ENCODE measurements at places on chromosomes 5 and 9.

DNA sequence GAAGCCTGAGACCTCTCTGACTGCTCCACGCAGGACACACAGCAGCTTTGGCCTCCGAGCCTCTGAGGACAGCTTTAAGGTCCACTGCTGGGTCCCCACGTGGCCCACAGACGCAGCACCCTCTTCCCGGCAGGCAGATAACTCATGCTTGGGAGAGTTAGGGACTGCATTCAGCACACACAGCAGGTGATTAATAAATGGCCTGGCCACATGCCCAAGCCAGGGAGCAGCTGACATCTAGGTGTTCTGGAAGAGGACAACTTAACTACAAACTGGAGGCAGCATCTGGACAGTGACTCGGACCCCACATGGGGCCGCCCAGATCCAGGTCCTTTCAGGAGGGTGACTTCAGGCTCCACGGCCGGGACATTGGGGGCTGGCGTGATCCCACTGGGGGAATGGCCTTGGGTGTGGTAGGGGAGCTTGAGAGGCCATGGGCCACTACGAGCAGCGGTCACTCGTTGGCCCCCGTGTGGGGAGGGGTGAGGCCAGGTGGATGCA, 11.3 kb downstream of the NINJ1 start:
- DNase-seq, result no peak

DNA sequence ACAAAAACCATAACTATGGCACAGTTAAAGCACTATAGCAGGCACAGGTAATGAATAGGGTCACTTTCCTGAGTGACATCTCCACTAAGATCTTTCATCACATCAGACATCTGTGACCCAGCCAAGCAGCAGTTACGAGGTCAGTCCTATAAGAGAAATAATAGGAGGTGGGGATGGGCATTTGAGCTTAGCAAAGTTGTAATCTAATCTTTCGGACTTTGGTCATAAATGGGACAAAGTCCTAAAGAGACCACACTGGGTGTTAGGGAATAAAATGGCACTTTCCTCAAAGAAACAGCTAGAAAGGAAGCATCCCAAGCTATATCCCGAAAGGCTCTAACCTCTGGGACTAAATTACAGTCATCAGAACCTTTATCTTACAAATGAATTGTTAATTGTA, 432.2 kb downstream of the PIK3R1 start:
- DNase-seq, result no peak

DNA sequence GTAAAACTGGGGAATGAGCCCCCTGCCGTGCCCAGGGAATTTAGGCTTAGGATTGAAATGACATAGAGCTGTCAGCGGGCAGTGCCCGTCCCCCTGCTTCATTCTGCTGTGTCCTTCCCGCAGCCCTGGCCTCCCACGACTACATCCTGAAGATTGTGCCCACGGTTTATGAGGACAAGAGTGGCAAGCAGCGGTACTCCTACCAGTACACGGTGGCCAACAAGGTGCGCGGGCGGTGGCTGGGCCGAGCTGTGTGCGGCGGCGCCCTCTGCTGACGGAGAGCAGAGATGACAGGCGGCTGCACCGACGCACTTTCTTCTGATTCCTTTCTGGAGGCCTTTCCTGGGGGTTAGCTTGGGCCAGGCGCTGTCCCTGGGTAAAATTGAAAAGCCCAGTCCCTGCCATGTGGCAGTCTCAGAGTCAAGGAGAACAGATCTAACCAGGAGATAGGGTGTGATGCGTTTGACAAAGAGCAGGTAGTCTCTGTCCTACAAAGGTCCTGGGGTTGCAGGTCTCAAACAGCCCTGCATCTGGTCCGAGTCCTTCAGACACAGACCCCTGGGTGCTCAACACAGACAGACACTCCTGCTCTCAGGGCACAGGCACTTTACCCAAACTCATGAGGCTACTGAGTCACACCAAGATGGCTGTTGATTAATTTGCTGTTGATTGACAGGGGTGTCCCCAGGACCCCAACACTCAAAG, 26.8 kb upstream of the RPL26L1 start:
- DNase-seq, result no peak

GRCh38 chr5:176436656-176437055, 11.5 kb upstream of the FAF2 start:
- DNase-seq, result no peak

DNA sequence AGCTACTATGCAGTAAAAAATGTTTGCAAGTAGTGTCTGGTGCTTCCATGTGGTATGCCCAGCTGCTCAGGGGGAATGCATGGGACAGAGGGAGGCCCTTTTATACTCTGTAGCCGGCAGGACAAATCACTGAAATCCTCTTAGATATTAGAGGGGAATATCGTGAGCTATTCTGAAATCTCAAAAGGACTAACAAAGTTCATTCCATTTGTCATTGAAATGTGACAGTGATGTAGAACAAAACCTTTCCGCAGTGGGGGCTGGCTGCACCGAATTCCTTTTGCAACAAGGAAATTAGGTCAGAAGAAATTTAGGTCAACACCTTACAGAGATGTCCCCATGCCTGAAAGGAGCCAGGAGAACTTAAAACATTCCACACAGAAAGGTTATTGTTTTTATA, 72.4 kb upstream of the MEF2C start:
- DNase-seq, result no peak

DNA sequence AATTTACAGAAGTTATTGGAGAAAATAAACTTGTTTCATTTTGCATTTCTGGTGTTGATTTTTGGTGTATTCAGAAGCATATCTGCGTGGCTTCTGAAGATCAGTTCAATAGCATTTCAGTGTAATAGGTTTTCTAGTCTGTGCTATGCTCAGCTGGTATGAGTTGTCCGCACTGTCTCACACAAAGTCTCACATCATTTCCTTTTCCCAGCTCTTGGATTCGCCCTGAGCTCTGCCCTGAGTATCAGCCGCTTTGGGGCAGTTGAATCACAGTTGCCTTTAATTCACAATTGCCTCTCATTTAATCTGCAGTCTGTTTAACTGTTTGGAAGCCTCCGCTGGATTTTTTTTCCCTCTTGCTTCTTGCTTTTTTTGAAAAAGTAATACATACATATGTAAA, 6.4 kb upstream of the TTC23L start:
- DNase-seq, result no peak

GRCh38 chr9:119167876-119168275, 201.4 kb downstream of the BRINP1 start:
- no peak for DNase-seq

DNA sequence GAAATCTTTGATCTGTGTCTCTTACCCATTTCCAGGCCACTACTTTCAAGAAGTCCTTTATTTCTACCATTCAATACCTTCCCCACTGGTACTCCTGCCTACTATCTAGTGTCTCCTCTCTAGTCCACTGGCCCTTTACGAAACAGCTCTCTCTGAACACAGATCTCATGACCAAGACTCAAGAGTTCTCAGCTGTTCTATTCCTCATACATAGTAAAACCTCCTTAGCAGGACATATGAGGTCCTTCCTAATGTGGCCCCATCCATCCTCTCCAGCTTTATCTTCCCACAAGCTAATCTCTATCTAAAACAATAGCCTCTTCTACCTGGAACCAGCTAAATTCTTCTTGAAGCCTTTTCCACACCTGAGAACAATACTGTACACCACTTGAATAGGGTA, 2.6 kb downstream of the TEX10 start:
- no peak for DNase-seq

DNA sequence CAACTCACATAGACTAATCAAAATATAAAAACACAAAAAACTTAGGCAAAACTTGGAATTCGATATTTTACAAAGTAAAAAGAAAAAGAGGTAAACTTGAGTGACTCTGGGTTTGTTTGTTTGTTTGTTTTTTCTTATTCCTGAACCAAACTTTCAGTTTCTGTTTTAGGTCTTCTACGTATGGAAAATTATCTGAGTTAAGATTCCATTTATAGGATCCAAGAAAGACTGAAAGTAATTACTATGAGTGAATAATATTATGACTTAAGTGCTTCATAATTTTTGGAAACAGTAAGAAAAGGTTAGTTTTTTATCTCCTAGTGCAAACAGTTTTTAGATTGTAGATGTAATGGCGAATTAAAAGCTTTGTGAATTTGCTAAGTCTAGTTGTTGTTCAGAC, 13.2 kb downstream of the ST8SIA4 start:
- DNase-seq, result no peak

GRCh38 chr9:118767571-118767970, 601.7 kb downstream of the BRINP1 start:
- DNase-seq, result no peak

- DNase-seq, result no peak
These were observed 23.5 kb downstream of the IL7R start for GRCh38 chr5:35880156-35880555.
